ENCODE measurements at places on chromosomes 16 and 17.

- no peak for DNase-seq
These were observed 476.2 kb downstream of the HAPSTR1 start for GRCh38 chr16:9567666-9568065.

GRCh38 chr16:56783344-56783743 lies 53.4 kb downstream of the NUP93 start:
- no peak for DNase-seq

- no peak for DNase-seq
These were observed 410.4 kb upstream of the MON1B start for GRCh38 chr16:76780556-76780955.

DNA sequence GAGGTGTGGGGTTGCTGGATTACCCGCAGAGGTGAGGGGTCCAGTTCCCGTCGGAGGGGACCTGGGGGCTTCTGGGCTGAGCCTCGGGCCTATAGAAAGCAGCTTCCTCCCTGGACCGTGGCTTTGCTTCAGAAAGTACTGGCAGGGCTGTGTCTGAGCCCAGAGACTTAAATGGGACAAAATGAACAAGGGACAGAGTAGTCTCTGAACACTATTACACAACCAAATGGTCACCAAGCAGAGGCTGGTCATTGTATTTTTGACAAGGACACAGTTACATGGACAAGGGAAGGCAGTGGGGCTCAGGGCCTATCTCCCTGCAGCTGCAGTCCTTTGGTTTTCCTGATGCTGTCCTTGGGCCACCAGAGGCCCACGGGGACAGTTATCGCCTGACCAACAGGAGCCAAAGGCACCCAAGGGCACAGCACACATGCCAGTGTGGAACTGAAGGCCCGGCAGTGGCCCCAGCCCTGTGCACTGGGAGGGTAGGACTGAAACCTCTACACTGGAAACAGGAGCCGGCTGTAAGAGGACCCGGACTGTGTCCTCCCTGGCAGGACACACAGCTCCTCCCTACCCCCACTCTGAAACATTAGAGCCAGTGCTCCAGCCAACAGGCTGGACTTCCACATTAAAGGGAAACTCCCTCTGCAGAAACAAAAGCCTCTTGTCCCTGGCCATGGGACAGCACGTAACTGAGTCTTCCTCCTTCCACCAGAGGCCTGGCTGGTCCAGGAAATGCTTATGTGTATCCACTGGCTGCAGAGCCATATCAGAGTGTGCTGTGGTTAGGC lies 26.0 kb upstream of the ERN1 start:
- no peak for DNase-seq

GRCh38 chr17:45008216-45008615 lies 40.1 kb upstream of the C1QL1 start:
- DNase-seq, result no peak

GRCh38 chr16:8989099-8989878 lies 25.6 kb upstream of the USP7 start:
- no peak for DNase-seq

GRCh38 chr17:77317091-77317750 lies 176.5 kb downstream of the SEC14L1 start:
- DNase-seq, result no peak

DNA sequence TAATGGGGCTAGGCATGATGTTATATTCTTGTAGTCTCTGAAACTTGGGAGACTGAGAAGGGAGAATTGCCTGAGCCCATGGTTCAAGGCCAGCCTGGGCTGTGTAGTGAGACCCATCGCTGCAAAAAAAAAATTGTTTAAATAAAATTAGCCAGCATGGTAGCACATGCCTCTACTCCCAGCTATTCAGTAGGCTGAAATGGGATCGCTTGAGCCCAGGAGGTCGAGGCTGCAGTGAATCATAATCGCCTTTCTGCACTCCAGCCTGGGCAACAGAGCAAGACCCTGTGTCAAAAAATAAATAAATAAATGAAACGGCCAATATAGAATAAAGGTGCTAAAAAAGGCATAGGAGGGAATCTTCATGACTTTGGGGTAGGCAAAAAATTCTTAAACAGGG lies 13.9 kb upstream of the SLX4 start:
- no peak for DNase-seq

- no peak for DNase-seq
These were observed 221.8 kb upstream of the IRX3 start for GRCh38 chr16:54508351-54508750.

Data from memory B cell (primary cell).